ENCODE measurements at places on chromosomes 7 and 10.

DNA sequence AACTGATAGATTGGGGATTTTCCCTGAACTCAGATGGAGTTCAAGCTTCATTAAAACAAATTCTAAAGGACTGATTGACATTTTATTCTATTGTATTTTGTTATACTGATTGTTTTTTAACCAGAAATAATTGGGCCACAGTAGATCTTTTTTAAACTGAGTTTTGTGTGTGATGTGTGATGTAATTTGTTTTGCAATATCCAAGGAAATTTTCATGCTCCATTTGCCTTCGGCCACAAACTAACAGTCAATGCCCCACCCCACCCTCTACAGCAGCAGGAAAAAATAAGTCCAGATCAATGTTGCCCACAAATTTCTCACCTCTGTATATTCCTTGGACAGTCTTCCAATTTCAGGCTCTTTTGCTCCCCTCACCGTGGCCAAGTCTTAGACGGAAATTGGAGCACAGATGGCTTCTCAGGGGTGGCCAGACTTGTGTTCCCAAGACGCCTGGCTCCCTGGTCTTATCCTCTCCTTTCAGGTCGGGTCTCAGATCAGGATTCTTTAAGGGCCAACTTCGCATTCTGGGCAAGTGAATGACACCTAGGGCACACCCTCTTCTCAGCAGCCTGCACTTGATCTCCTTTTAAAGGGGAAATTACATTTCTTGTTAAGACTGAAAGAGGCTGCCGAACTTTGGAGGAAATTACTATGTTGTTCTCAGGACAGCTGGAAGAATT is at the start of gene SVOPL:
SVOPL (minus strand) TSS at position 506 of the 680 bp plus-strand sequence. CDS start 22,317 bp downstream, outside the sequence.
- no peak for DNase-seq

DNA sequence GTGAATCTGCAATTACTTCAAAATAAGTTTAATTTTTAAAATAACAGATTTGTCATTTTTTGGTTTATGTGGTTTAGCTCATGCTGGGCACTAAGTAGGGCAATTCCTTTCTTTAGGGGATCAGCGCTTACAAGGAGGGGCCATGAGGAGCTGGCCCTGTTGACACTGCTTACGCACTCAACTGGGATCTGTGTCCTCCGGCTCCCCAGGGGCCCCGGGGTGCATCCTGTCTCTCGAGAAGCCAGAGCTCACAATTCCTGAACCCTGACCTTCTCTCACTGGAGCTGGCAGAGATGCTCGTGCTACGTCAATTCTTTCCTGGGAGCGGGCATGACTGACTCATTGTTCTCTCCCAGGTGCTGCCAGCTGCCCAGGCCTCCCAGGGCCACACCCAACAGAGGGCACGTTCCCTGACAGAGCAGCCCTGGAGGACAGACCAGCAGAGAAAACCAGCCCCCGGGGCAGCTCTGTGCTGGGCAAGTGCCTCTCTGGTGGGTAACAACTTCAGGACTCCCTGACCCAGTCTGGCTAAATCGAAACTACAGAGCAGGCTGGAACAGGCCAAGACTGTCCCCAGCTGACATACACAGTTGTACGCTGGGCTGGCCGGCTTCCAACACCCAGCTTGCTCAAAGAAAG is 36.8 kb downstream of the CTBP2 start:
- DNase-seq, result no peak

DNA sequence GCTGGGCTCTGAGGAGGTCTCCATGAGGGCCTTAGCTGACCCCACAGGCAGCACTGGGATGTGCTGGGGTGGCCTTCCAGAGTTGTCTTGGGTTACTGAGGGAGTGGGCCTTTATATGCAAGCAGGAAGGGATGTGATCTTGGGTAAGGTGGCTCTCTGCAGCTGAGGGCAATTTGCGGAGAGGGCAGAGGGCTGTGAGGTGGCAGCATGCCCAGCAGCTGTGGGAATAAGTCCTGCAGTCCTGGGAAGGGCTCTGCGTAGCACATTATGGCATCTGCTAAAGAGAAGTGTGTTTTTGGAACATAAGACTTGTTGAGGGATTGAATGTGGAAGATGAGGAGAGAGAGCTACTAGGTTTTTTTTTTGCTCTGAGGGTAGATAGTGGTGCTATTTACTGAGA is 99.6 kb upstream of the KMT2E start:
- no peak for DNase-seq

GRCh38 chr7:40836218-40836617 is 701.4 kb downstream of the SUGCT start:
- no peak for DNase-seq

DNA sequence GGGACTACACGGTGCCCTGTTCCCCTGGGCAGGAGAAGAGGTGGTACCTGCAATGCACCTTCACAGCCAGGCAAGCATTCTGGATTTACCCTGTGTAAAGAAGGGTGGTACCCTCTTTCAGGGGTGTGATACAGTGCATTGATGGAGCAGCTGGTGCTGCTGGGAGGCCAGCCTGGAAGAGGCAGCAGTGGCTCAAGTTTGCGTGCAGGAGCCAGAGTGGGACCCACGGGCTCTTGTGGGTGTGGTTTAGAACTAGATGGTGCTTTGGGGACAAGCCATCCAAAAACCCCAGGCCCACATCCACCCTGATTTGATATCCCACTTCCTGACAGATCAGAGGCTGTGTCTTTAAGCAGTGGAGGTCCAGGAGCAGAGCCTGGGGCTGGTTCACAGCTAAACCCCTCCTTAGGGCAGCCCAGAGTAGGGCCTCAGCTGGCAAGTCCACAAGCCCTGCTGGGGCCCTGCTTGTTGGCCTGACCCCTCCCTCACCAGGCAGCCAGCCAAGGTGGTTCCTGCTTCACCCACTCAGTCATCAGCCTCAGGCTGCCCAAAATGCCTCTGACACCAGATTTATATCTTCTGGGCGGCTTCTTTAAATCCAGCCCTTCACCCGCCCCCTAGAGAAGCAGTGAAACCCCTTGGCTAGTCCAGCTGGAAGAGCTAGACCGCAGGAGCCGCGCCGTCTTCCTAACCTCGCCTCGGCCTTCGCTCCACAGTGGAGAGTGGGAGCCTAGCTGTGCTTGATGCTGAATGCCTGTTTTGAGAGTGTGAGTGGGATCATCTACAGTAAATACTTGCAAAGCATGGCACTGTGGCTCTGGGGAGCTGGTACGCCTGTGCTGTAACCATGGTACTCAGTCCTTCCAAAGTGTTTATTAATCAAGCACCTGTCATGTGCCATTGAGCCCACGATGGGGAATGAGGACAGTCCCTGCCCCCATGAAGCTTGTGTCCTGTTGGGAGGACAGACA is 1.4 kb upstream of the ASIC3 start:
- no peak for DNase-seq

- DNase-seq, result no peak
Measured at GRCh38 chr7:94436018-94436604, 41.4 kb downstream of the COL1A2 start.

GRCh38 chr7:32256811-32257210 is 186.6 kb upstream of the PDE1C start:
- DNase-seq, result no peak

DNA sequence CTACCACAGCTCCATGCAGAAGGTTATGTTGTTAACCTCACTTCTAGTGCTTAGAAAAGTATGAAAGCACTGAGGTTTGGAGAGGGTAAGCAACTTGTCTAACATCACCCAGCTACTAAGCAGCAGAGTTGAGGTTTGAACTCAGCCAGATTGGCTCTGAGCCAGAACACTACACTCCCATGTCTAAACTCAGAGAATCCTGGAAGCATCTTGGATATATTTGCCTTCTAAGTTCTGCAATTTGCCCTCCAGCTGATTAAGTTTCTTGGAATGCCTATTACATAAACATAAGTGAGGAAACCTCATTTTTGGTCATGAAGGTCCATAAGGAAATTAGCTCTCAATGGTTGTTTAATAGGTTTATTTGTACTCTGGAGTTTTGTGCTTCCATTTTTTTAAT is 78.1 kb upstream of the PHYHIPL start:
- DNase-seq, result no peak

GRCh38 chr10:22391600-22391999 is 46.3 kb downstream of the SPAG6 start:
- DNase-seq, result peak; percentile 41

- DNase-seq, result no peak
Measured at GRCh38 chr10:33286157-33286934, 48.1 kb downstream of the NRP1 start.

GRCh38 chr10:62819141-62819920 is 3.2 kb upstream of the EGR2 start:
- no peak for DNase-seq
